ENCODE measurements at places on chromosomes 6 and 20. TPM values are rescaled to one million over a fixed set of nuclear protein-coding genes. Genes with fewer than 3 reads are reported as not detected.

DNA sequence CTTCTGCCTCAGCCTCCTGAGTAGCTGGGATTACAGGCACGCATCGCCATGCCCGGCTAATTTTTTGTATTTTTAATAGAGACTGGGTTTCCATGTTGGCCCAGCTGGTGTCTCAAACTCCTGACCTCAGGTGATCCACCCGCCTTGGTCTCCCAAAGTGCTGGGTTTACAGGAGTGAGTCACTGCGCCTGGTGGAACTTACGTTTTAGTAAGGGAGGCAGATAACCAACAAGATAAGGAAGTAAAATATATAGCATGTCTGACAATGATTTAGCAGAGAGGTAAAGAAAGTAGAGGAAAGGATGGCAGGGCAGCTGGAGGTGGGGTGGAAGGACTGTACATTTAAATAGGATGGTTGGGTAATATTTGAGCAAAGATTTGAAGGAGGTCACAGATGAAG, 12.8 kb upstream of the MYMX start:
- no peak for DNase-seq

RGS17 gene
- 2.6 TPM for total RNA-seq

- no peak for DNase-seq
These were observed at the start of gene ARHGAP40 for GRCh38 chr20:38601216-38602184. ARHGAP40 (plus strand) TSS chr20:38601809.

- no peak for DNase-seq
These were observed 5.5 kb downstream of the CASP8AP2 start for GRCh38 chr6:89834884-89835792.

- DNase-seq: no peak
These were observed 4.8 kb upstream of the SDCBP2 start for GRCh38 chr20:1333462-1334369.

- DNase-seq: no peak
These were observed 114.5 kb upstream of the SCGN start for GRCh38 chr6:25537349-25538018.

- no peak for DNase-seq
These were observed 140.3 kb downstream of the COL12A1 start for GRCh38 chr6:75065523-75065922.

DNA sequence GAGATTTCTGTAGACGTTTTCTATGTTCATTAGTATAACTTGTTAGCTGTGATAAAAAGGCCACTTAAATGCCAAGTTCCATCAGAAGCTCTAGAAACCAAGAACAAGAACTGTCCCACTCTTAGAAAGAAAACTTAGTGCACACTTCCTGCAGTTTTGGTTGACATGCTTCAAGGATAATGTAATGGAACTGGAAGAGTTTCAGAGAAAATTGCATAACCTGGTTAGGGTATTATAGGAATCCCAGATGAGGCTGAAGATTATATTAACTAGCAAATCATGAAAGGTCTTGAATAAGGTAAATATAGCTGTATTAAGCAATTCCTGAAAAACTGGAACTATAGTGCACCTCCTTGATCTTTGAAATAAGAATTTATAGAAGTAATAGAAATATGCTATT, 1.8 kb upstream of the PHACTR2 start:
- DNase-seq: no peak

- DNase-seq: no peak
These were observed 77.9 kb upstream of the CDH4 start for GRCh38 chr20:61173961-61174725.
